ENCODE measurements at places on chromosomes 2 and 18.

DNA sequence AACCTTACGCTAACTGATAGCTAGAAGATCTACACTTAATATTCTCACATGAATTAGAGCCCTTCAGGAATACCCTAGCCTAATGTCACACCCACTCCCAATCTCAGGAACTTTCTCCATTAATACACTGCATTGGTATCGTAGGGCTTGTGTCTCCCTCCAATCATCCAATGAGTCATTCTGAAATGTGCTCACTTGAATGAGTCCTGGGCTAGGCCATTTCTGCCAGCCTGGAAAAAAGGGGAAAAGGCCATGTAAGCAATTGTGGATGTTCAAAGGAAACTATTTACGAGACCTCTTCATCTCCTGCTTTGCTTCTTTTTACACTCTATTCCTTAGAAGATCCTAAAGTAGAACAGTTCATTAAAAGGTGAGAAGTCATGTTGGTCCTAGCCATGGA, 18.8 kb downstream of the ZEB2 start:
- DNase-seq: no peak

GRCh38 chr2:207257251-207258250, 91.8 kb upstream of the KLF7 start:
- no peak for DNase-seq

DNA sequence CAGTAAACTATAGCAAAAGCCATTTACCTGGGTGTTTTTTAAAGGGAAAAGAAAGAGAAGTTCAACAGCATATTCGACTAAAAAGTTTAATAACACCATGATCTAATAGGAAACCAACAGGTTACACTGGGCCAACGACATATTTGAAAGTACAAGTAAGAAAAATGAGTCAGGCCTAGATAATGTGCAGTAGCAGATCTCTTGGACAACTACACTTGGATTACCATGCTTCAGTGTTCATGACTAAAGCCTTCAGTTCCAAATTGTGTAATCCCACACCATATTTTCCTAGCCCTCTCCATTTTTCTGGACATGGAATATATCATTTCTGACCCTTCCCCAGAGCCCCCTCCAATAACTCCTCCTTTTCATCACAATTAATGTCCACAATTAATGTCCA, 39.1 kb upstream of the FIGN start:
- no peak for DNase-seq

DNA sequence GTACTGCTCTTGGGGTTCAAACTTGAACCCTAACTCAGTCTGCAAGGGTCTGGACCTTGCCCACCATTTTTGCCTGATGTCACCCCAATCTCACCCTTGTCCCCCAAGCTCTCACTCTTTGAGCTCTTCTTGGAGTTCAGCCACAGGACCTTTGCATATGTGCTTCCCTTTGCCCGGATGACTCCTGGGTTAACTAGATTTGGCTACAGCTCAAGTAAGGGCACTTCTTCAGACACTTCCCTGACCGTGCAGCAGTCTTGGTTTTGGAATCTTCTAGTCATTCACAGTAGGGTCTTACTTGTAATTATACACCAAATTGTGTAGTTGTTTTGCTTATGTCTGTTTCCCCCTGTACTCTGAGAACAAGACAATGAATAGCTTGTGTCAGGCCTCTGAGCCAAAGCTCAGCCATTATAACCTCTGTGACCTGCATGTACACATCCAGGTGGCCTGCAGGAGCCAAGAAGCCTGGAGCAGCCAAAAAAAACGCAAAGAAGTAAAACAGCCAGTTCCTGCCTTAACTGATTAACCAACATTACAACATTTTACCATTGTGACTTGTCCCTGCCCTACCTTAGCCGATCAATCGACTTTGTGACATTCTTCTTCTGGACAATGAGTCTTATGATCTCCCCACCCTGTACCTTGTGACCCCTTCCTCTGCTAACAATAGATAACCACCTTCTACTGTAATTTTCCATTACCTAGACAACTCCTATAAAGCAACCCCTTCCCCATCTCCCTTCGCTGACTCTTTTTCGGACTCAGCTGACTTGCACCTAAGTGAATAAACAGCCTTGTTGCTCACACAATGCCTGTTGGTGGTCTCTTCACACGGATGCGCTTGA, 1.0 kb upstream of the MOGAT1 start:
- DNase-seq: no peak

DNA sequence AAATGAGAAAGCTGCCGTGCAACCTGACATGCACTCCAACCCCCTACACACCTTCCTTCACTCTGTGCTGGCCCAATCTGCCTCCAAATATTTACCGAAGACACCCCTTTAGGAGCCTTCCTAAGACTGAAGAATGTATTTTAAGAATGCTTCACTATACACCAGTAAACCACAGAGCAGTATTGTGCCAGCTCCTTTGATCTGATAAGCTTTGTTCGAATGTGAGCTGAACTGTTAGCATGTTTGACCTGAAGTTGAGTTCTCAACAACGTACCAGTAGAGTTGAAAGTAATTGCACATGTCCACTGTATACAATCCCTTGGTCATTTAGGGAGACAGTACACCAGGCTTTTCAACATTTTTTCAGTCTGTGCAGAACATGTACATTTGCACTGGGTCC, 259.2 kb downstream of the TGIF1 start:
- no peak for DNase-seq

DNA sequence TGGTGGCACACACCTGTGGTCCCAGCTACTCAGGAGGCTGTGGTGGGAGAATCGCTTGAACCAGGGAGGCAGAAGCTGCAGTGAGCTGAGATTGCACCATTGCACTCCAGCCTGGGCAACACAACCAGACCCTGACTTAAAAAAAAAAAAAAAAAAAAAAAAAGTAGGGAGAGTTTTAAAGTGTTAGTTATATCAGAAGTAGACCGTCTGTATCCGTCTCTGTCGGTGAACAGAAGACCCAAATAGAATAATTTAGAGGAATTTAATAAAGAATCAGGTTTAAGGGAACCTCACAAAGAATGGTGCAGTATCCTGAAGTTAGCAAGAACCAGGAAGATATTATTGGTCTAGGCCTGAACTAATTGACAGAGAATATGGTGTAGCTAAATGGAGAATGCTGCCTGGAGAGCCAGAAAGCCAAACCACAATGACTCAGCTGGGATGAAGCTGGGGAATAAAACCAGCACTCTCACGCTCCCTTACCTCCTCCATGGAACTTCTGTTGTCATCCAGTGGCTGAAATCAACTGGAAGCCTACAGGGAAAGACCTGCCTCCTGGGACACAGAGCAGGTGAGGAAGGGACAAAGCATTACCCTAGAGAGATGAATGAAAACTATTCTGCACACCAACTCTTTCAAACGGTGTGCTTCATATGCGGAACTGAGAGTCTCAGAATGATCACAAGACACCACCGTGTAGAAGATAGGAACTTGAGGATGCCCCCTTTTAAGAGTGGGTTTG, 39.1 kb upstream of the PLEKHM3 start:
- no peak for DNase-seq

- no peak for DNase-seq
These were observed 53.1 kb downstream of the HPCAL1 start for GRCh38 chr2:10355471-10356438.

DNA sequence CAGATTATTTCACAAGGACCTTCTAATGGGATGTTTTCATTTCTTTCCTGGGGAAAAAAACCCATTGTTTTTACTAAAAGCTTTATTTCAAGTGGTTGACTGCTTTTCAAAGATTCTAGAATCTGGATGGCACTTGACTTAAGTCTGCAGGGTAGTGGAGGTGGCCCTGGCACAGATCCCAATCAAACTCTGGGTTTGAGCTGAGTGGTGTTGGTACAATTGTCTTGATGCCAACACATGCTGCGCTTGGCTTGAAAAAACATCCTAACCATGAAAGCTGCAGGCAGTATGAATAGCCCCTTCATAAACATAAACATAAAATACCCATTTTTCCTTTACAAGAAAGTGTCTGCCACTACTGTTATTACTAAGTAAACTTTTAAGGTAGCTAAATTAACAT, 3.6 kb downstream of the PAPOLG start:
- no peak for DNase-seq

GRCh38 chr2:31524592-31524991, 56.1 kb downstream of the SRD5A2 start:
- no peak for DNase-seq

- no peak for DNase-seq
These were observed 94.9 kb upstream of the PXDN start for GRCh38 chr2:1839066-1839756.

DNA sequence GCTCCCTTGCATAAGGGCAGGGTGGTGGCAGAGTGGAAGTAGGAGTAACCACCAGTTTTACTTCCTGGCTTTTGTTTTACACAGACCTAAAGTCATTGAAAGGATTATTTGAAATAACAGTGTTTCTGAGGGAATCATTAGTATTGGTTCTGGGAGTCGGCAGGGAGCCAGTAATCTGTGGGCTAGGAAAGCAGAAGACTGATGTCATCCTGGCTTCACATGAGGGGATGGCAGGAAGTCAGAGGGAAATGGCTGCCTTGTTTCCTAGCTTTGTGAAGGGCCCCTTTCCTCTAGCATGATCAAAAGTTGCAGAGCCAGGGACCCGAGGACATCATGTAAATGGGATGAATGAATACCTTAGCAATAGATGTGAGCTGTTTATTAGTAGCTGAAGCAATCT, 792.6 kb downstream of the CPS1 start:
- no peak for DNase-seq

DNA sequence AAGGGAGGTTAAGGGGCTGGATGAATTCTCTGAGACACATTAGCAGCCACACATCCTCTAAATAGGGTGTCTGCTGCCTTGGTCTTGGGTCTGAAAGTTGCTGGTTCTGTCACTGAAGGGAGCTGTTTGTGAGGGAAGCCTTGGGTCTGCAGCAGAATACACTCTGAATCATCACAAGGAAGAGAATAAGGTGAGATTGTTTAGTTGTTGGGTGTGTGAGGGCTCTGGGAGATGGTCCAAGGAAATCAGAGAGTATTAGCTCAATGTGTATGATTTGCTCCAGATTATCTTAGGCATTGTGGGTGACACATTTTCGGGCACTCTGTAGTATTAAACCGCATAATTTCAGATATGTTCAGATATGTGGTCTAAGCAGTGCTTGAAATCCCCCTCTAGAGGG, 548.5 kb downstream of the SLC4A3 start:
- DNase-seq: no peak

GRCh38 chr2:43331422-43331821, 105.0 kb upstream of the ZFP36L2 start:
- DNase-seq: no peak

DNA sequence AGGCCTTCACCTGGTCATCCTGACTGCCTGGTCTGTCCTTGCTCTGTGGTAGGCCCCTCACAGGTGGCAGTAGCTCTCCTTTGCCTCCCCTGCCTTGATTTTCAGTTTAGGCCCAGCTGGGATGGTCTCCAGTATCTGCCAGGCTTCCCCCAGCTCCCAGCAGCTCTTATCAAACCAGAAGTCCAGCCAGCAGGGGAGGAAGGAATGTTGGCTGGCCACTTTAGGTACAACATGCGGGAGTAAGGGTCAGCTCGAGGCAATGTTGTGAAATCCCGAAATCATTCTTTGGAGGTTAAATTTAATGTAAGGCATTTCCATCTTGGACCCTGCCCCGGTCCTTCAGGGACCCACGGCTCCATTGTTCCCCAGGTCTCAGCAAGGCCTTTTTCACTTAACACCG, 16.8 kb downstream of the ATP6V1C2 start:
- no peak for DNase-seq

GRCh38 chr2:215396595-215397313, 39.1 kb downstream of the FN1 start:
- no peak for DNase-seq

GRCh38 chr18:50706199-50706598, 113.6 kb downstream of the MRO start:
- DNase-seq: no peak

DNA sequence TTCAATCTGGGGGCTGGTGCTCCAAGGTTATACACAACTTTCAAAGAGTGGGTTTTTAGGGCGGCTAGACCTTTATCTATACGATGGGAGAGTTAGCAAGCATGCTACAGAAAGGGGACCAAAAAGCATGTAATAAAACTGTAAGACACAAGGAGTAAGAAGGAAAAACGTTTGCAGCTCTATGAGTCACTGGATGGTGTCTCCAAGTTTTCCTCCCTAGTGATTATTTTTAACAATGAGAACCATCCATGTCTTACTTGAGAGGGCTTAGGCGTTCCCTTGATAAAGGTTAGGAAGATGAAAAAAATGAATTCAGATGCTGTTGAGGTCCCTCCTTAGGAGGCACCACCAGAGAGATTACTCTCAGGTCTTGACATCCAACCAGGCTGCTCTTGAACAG, 75.9 kb downstream of the HRH4 start:
- no peak for DNase-seq

GRCh38 chr2:70959271-70959761, 19.1 kb upstream of the ANKRD53 start:
- no peak for DNase-seq

GRCh38 chr18:48486754-48487153, 52.1 kb upstream of the CTIF start:
- no peak for DNase-seq

- DNase-seq: no peak
These were observed 151.8 kb upstream of the STK17B start for GRCh38 chr2:196322973-196323810.

- DNase-seq: no peak
These were observed 192.6 kb downstream of the MGAT5 start for GRCh38 chr2:134446383-134447017.

- DNase-seq: no peak
These were observed 6.6 kb downstream of the ARHGAP25 start for GRCh38 chr2:68741238-68741637.

- no peak for DNase-seq
These were observed 918 bp downstream of the EIF5B start for GRCh38 chr2:99338029-99338585.

DNA sequence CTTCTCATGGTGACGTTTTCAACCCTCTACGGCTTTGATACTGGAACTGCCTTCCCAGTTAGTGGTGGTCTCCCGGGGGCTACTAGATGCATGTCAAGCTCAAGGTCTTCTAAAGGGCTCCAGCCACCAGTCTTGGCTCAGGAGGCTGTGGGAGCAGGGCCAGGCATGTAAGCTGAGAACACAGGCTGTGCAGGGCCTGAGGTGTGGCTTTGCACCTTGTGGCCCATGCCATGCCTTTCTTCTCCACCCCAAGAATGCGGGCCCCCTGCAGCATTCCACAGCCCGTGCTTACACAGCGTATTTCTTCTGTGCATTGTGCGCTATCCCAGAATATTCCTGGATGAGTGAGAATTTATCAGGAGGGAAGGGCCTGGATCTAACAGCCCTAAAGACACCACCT, 144.9 kb downstream of the SEPTIN10 start:
- no peak for DNase-seq

- no peak for DNase-seq
These were observed 200.6 kb upstream of the MEX3C start for GRCh38 chr18:51398104-51398503.

- no peak for DNase-seq
These were observed 12.3 kb upstream of the ASAP2 start for GRCh38 chr2:9194352-9194751.

- no peak for DNase-seq
These were observed 34.7 kb downstream of the MAP4K4 start for GRCh38 chr2:101732199-101732598.

DNA sequence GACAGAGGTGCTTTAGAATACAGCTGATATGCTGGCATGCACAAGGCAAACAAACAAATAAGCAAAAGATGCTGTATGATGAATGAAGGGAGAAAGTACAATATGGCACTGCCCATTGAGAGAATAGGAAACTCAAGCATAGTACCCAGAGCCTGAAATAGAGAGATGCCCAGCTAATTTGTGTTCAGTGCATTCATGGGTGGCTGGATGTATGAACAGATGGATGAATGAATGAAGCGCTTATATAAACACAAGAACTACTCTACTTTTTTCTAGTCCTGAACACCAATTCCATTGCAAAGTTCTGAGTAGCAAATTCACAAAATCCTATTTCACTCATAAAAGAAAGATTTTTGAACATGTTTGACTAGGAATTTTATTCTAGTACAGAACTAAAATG, 756.3 kb downstream of the SATB2 start:
- no peak for DNase-seq

Measured in caudate nucleus (tissue), 63 donors.